Ascending aorta (tissue), 2 donors: ENCODE measurements at places on chromosomes 3 and 15. TPM values are rescaled to one million over a fixed set of nuclear protein-coding genes. Genes with fewer than 3 reads are reported as not detected.

C3orf22 gene
- total RNA-seq, result not detected

SOX2 gene
- 2.0 TPM for total RNA-seq

CHRNA5 gene
- not detected for total RNA-seq

TLR9 gene
- not detected for total RNA-seq

LRRC2 gene
- total RNA-seq, result not detected

ATP2B2 gene
- total RNA-seq, result not detected

DLG1 gene
- total RNA-seq, result 31.0 TPM

CASR gene
- not detected for total RNA-seq

ANKUB1 gene
- not detected for total RNA-seq

RHOV gene
- not detected for total RNA-seq

PRR20G gene
- not detected for total RNA-seq

SOX14 gene
- total RNA-seq, result not detected

ADCY5 gene
- total RNA-seq, result 32.2 TPM

CGNL1 gene
- 3.5 TPM for total RNA-seq

CTXN2 gene
- not detected for total RNA-seq

EPM2AIP1 gene
- 1.9 TPM for total RNA-seq
